ENCODE measurements at places on chromosomes 6 and 20.

DNA sequence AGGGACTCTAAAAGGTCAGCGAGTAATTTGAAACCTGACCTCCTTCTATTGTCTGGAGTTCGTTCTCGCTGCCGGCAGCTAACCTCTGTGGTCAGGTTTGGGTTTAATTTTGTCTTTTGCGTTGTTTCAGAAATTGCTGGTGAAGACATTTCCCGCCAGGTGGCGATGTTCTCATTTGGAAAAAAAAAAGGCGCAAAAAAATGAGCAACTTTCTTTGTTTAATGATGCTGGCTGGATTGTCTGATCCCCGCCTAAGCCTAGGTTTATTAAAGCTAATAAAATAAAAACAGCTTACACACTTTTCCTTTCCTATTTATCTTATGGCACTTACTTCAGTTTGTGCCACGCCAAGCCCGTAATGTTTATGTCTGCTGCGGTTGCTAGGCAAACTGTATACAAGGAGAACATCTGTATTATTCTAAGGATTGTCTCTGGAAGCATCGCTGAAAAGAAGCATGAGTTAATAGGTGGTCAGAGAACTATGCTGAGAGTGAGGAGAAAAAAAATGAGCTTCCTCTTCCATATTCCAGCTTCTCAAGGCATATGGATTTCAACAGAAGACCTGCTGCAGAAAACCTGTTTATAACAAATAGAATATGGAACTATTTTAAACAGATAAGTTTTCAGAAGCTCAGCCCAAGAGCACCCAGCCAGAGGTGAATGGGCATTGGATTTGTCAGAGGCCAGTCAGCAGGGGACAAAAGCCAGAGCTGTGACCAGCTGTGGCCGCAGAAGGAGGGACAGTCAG lies 205.7 kb downstream of the DOK5 start:
- H3K36me3 ChIP-seq = no peaks in the 10 kb centered on the region
- no peaks in the 10 kb centered on the region for H3K4me1 ChIP-seq
- no peak overlapping the region for H3K27ac ChIP-seq
- peak; percentile 24 for DNase-seq
- no peak overlapping the region for H3K4me3 ChIP-seq

- H3K4me1 ChIP-seq = no peaks in the 10 kb centered on the region
- no peak for DNase-seq
- no peaks in the 10 kb centered on the region for H3K27me3 ChIP-seq
- no peak overlapping the region for H3K27ac ChIP-seq
Observed at GRCh38 chr6:71929047-71929446, 42.7 kb downstream of the RIMS1 start.

DNA sequence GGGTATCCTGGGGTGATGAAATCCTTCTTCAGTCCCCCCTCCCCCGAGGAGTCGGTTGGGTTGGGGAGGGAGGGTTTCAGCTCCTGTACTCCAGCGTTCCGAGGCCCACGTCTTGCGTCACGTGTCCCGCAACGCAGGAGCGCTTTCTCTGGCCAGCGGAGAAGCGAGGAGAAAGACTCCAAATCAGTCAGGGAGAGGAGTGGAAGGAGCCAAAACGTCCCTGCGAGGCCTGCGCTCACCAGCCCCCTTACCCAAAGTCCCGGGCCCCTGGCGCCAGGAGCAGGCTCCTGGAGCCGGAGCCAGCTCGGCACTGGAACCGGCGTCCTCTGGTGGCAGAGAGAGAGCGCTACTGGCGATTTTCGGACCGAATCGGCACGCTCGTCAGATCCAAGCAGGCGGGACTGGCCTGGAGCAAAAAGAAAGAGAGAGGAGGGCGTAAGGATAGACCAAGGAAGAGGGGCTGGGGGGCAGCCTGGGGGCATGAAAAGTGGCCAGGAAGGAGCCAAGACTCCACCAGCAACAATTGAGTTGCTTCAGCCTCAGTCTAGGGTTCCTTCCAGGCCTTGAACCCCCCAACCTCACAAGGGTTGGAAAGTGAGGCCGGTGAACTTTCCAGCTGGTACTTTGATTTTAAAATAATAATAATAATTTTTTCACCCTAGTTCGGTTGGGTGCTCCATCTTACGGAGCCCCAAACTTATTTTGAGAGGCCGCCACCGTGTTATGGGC lies at the start of gene GNAS:
Gene GNAS, plus strand, starts transcription at position 174 of the 729 bp plus-strand sequence.
- H3K27ac ChIP-seq = no peak within 1 kb of the TSS
- H3K4me3 ChIP-seq = peak within 1 kb of the TSS; percentile 16
- no peaks in the 10 kb centered on the region for H3K36me3 ChIP-seq
- H3K27me3 ChIP-seq = peaks cover 25% of the 10 kb centered on the region

DNA sequence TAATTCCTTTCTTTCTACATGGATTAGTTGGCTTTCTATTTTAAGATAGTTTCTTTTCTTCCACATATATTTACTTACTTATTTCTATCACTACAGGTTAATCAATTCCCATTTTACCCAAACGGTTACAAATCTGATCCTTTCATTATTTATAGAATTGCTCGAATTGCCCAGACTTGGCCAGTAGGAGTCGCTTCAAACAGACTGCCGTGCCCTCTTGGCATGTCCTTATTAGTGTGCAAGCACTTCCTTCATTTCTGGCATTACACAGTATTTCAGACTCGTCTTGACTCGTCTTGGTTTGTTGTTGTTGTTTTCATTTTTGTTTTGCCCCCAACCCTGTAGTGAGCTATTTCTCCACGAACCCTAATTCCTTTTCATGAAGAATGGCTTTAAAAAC lies 74.6 kb downstream of the SAMD3 start:
- H3K27me3 ChIP-seq = no peaks in the 10 kb centered on the region
- H3K27ac ChIP-seq = no peak overlapping the region
- H3K4me3 ChIP-seq = no peak overlapping the region
- no peaks in the 10 kb centered on the region for H3K4me1 ChIP-seq
- peak; percentile 31 for DNase-seq

DNA sequence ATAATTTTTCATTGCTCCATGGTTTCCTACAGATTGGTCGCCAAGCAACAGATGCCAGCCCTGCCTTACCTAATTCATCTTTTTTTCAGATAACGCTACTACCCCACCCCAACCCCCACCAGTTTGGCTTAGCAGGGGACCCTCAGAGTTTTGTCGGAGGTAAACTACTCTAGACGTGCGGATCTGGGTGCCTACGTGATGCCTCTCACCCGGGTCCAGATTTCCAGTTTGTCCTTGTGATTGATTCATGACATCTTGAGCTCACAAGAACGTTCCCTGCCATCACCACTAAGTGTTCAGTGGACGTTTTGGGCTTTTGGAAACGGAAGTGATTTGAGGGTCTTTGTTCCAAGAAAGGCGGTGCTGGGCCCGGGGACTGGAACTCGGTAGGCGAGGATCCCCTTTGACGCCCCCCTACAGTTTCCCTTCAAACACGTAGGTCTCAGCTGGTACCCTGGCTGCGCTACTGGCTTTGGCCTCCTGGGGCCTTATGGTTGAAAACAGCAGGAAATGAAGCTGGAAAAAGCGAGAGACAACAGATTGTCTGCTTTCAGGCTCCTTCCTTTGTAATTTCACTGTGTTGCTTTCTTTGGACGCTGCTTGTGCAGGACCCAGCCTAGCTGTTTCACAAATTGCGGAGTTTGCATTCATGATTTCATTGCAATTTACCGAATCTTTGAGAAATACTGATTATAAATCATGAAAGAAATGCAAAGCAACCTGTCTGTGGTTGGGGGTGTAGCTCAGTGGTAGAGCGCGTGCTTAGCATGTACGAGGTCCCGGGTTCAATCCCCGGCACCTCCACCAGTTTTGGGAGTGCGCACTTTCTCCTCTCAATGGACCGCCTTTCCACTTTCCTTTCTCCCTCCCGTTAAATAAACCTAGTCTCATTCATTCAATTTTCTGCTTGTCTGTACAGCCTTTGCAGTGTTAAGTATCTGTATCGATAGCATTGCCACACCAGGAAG lies 81.0 kb downstream of the GPX5 start:
- no peak for DNase-seq
- H3K4me3 ChIP-seq = no peak overlapping the region
- no peaks in the 10 kb centered on the region for H3K27me3 ChIP-seq

- no peak overlapping the region for H3K4me3 ChIP-seq
- peaks cover 4% of the 10 kb centered on the region for H3K4me1 ChIP-seq
- H3K27ac ChIP-seq = no peak overlapping the region
- H3K36me3 ChIP-seq = no peaks in the 10 kb centered on the region
- no peak for DNase-seq
Observed at GRCh38 chr6:20192625-20193024, 19.6 kb downstream of the MBOAT1 start.

DNA sequence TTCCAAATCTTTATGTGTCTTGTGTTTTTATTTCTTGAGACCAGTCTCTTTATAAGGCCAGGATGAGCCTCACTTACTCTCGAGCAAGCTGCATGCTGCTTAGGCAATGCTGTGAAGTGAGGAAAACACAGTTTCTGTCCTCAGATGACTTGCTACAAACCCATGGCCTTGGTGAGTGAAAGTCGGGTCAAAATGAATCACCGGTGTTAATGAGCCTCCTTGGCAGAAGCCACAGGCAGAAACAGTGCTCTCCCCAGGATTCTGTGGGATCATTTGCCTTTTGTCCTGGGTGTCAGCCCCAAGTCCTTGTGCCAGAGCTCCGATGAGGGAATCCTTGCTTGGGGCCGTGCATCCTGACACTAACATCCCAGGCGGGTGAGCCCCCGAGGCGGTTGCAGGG lies 482.5 kb downstream of the QKI start:
- no peaks in the 10 kb centered on the region for H3K36me3 ChIP-seq
- no peak overlapping the region for H3K4me3 ChIP-seq
- no peak for DNase-seq
- H3K27me3 ChIP-seq = no peaks in the 10 kb centered on the region
- no peaks in the 10 kb centered on the region for H3K4me1 ChIP-seq
- no peak overlapping the region for H3K27ac ChIP-seq

- H3K4me1 ChIP-seq = no peaks in the 10 kb centered on the region
- DNase-seq = no peak
- H3K4me3 ChIP-seq = no peak overlapping the region
- H3K27ac ChIP-seq = no peak overlapping the region
- H3K36me3 ChIP-seq = no peaks in the 10 kb centered on the region
Observed at GRCh38 chr6:90420500-90420899, 123.9 kb upstream of the BACH2 start.

- H3K27ac ChIP-seq = no peak overlapping the region
- H3K27me3 ChIP-seq = no peaks in the 10 kb centered on the region
- no peak overlapping the region for H3K4me3 ChIP-seq
Observed at GRCh38 chr20:38194971-38195504, 30.0 kb upstream of the TGM2 start.

GRCh38 chr6:148780918-148781436 lies 34.1 kb downstream of the UST start:
- H3K4me3 ChIP-seq = no peak overlapping the region
- H3K4me1 ChIP-seq = peaks cover 2% of the 10 kb centered on the region
- no peaks in the 10 kb centered on the region for H3K27me3 ChIP-seq
- no peak for DNase-seq
- no peaks in the 10 kb centered on the region for H3K36me3 ChIP-seq

DNA sequence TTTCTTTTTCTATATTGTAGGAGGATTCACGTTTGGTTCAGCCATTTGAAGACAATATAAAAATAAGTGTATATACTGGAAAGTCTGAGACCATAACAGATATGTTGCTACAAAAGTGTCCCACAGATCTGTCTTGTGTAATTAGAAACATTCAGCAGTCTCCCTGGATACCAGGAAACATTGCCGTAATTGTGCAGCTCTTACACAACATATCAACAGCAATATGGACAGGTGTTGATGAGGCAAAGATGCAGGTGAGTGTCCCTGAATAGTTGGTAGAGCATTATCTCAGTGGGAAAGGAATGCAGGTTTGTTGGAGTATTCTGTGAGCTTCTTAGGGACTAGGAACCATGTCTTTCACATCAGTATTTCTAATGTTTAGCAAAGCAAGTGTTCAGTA lies 18.3 kb upstream of the ADGRF4 start:
- peak; percentile 97 for DNase-seq
- no peaks in the 10 kb centered on the region for H3K27me3 ChIP-seq
- H3K4me3 ChIP-seq = no peak overlapping the region
- H3K4me1 ChIP-seq = no peaks in the 10 kb centered on the region

DNA sequence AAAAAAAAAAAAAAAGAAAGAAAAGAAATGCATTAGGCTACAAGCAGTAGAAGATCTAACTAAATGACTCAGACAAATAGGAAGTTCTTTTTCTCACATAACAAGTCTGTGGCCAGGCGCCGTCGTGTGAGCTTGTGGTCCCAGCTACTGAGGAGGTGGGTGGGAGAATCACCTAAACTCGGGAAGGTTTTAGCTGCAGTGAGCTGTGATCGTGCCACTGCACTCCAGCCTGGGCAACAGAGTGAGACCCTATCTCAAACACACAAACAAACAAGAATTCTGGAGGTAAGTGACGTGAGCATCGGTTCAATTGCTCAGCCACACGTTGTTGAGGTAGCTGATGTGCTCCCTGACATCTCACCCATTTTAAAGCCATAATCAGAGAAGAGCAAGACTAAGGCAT lies 37.9 kb upstream of the SLC23A2 start:
- DNase-seq = no peak
- no peaks in the 10 kb centered on the region for H3K36me3 ChIP-seq
- H3K4me3 ChIP-seq = no peak overlapping the region
- H3K4me1 ChIP-seq = peaks cover 4% of the 10 kb centered on the region
- H3K27me3 ChIP-seq = no peaks in the 10 kb centered on the region

Data from trophoblast cell (in vitro differentiated cells and primary cell).